ENCODE measurements at places on chromosomes 6 and 20.

- DNase-seq = no peak
Observed at GRCh38 chr6:159168536-159169192, 536 bp upstream of the FNDC1 start.

DNA sequence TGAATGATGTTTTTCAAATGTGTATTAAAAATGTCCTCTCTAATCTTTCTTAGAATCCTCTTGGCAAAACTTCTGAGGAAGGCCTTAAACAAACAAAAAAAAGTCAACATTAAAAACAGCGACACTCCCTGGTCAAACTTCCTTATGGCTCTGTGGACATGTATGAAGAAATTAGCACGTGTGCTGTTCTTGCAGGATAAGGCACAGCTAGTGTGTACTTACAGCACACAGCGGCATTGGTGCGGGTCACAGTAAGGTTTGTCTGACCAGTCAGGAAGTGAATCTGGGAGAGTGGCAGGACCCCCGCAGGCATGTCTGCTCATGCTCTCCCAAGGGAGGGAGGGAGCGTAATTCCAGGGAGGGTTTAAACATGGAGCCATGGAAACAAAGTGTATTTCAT lies 38.8 kb downstream of the SLC22A1 start:
- no peak for DNase-seq

- no peak for DNase-seq
Observed at GRCh38 chr6:135853227-135853626, 1.7 kb downstream of the PDE7B start.

GRCh38 chr6:126891158-126891557 lies 227.3 kb upstream of the RSPO3 start:
- DNase-seq = no peak

GRCh38 chr6:85669735-85670194 lies 27.1 kb upstream of the SYNCRIP start:
- DNase-seq = peak; percentile 26

DNA sequence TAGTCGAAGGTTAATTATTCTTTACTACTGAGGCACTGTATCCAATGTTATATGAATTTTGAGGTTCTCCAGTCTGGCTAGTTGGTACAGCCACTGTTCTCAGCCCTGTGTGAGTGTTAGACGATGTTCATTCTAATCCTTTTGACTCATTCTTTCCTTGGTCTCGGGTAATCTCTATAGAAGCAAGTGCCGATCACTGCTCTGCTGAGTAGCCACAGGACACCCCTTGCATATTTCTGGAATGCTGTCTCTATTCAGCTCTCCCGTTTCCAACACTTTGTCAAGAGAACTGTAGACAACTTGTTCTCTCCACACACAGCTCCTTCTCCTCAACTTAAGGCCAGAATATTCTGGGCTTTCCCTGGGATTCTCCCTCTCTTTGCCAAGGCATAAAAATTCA lies 42.4 kb upstream of the PLCB1 start:
- no peak for DNase-seq

DNA sequence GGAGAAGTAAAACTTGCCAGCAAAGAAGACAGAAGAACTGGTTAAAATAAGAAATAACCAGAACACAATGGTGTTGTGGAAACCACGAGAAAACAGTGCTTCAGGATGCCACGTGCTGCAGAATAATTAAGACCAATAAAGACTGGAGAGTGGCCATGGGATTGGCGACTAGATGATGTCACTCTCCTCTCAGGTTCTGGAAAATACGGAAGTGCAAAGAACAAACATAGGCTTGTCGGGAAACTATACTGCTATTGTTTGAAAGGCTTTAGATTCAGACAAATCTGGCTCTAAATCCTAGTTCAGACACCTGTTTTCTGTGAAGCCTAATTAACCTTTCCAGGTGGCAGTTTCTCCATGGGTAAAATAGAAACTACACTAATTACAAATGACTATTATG lies 138.4 kb upstream of the STXBP5 start:
- no peak for DNase-seq

DNA sequence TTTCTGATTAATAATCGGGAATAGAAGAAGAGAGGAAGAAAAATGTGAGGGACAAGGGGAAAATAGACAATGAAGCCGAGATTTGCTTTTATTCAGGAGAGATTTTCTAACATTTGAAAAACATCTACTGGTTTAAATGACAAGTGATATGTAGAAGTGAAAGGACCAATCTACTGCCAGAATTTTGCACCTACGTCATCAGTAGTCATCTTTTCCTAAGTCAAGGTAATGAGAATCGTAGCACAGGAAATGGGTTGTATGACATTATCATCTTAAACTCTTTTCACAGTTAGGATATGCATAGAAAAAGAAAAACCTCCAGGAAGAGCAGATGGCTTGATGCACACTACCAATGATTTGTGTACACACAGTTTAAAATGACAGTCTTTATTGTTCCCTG lies 45.3 kb upstream of the RAB32 start:
- DNase-seq = no peak

- no peak for DNase-seq
Observed at GRCh38 chr6:124512431-124512830, 449.8 kb upstream of the RNF217 start.

GRCh38 chr20:23612396-23612795 lies 6.7 kb upstream of the CST9 start:
- DNase-seq = no peak

DNA sequence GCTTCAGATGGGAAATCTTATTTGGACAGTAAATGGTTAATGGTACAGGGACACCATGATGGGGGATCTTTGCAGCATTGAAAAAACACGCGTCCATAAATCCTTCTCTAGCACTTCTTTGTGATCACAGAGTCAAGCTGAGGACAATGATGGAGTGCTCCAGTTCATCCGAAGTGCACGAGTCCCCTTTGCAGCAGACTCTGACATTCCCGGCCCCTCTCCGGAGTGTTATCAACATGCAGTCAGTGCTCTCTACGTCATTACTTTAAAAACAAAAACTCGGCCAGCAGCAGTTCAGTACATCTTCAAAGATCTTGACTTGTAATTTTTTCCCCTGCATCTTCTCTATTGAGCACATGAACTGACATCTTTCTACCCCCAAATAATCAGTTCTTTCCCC lies 185.5 kb upstream of the AKAP12 start:
- DNase-seq = no peak

GRCh38 chr6:45420909-45421708 lies 43.4 kb upstream of the SUPT3H start:
- no peak for DNase-seq

GRCh38 chr6:69774740-69775584 lies 21.8 kb downstream of the LMBRD1 start:
- DNase-seq = no peak

DNA sequence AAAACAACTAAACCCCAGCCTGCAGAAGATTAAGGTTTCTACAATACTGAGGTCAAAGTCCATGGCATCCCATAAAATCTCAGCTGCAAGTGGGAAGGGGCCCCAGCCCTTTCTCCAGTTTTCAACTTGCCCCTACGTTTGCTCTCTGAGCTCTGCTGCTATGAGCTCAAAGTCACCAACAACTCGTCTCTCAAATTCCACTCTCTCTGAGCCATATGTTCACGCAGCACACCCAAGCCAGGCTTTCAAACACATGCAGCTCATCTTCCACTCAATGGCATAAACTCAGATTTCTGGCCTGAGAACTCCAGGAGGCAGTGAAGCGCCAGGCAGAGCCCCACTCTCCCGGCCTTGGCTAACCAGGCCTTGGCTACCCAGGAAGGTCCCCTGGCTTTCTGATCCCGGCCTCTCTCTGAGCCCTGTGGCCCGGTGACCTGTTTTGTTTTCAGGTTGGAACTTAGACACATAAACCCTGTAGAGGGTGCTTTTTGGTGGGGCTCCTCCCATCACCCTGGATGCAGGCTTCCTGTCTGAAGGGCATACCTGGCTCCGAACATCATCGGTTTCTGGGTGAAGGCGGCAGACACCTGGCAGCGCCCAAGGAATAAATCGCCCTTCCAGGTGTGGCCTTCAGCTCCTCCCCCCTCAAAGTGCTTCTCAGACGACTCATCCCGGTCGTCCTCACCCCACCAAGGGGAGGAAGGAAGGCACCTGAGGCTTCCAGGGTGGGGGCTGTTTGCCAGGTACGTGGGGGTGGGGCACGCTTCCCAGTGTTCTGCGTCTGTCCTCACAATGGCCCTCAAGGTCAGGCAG lies 12.4 kb downstream of the SLC22A23 start:
- DNase-seq = no peak

DNA sequence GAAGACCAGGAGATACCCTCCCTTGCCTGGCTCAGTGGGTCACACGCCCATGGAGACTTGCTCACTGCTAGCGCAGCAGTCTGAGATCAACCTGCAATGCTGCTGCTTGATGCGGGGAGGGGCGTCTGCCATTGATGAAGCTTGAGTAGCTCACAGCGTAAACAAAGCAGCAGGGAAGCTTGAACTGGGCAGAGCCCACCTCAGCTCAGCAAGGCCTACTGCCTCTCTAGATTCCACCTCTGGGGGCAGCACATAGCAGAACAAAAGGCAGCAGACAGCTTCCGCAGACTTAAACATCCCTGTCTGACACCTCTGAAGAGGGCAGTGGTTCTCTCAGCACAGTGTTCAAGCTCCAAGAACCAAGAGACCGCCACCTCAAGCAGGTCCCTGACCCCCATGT lies 271.3 kb downstream of the ESR1 start:
- no peak for DNase-seq

- DNase-seq = no peak
Observed at GRCh38 chr6:75788894-75789293, 39.9 kb downstream of the MYO6 start.

GRCh38 chr6:130282234-130282995 lies 59.7 kb upstream of the SAMD3 start:
- no peak for DNase-seq

GRCh38 chr6:91538622-91539021 lies 951.8 kb upstream of the MAP3K7 start:
- no peak for DNase-seq

- no peak for DNase-seq
Observed at GRCh38 chr6:53240139-53240538, 91.5 kb upstream of the GCM1 start.

DNA sequence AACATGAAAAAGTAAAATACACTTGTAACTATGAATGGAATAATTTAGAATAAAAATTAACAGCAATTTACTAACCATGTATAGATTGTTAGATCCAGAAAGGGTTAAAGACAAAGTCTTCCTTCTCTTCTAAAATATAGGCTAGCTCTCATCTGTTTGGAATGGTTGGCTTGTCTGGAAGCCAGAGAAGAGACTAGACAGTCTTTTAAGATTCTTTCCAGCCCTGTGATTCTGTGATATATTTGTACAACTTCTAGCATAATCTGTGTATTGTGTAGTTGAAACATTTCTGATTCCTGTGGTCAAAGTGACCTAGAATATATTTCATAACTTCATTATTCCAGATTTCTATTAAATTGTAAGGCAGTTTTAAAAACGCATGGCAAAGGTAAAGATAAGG lies 196.6 kb downstream of the UST start:
- DNase-seq = no peak

DNA sequence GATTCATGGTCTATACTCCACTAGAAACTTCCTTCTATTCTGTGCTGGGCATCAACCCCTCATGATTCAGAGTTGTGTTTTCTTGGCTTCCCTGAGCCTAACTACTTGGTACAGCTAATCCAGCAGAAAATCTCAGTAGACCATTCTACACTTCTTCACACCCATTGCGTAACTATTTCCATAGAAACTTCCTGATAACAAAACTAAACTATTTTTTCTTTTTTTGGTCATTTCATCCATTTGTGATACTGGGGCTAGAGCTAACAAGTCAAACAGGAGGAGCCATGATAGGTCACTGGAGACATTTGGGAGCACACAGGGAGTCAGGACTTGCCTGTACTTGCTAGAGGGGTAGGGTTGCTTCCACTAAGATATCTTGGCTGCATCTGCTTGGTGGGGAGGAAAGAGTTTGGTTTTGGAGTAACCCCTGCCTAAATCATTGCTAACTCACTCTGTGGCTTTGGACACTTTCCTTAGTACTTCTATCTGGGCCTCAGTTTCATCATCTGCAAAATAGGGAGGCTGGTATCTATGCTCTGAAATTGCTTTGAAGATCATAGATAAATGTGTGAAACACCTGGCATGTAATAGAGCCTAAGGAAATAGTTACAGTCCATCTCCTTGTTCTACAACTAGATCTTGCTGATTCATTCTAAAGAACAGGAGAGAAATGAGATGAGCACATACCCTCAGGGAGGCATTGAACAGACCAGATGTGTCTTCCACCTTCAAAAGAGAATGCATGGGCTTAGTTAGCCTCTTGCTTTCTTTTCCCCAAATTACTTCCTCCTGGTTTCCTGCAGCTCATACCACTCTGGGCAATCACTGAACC lies 127.9 kb upstream of the ADGRF1 start:
- no peak for DNase-seq

DNA sequence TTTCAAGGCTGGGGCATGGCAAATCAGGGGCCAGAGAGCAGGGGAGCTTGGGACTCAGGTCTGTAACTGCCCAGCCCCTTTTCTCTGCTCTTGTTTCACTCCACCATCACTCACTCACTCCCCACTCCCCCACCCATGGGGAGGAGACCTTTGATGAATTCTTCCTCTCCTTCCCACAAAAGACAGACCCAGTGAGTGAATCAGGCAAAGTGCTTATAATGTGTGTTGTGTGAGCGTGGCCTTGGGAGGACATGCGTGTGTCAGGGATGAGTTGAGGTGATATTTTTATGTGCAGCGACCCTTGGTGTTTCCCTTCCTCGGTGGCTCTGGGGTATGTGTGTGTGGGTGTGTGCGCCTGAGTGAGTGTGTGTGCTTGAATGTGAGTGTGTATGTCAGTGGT lies 1.0 kb upstream of the CUL9 start:
- no peak for DNase-seq

DNA sequence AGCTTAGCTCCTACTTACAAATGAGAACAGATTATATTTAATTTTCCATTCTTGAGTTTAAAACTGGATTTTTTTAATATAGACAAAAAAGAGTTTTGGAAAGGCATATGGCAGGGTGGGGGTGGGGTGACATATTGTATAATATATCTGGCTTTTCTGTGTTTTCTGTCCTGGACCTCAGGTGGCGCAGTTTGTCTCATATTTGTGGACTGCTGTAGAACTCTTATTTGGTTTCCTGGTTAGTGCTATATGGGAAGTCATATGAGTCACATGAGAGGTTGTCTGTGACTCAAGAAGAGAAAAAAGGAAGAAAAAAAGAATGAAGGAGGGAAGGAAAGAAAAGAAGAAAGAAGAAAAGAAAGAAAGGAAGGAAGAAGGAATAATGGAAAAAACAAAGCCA lies 131.8 kb downstream of the CLVS2 start:
- DNase-seq = no peak

GRCh38 chr6:142210606-142211005 lies 63.5 kb downstream of the VTA1 start:
- no peak for DNase-seq

DNA sequence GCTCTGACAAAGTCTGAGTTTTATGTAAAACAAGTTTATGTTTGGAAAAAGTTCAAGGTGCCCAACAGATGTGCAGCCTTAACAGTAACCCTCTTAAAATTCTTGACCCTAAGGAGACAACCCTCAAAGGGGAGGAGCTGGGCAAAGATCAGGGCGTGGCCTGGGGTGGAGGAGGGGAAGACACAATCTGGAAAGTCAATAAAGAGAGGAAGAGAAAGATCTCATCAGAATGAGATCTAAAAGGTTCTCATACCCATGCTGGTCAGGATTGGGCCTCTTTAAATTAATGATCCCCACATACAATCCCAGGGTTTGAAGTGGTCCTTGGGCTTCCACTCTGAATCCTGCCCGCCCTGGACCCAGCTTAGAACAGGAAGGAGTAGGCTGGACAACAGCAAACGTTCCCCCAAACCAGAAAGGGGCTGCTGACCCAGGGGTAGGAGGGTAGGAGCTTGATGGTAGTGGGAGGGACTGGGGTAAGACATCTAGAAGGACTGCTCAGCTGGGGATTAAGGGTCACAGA lies 33.0 kb downstream of the FOXP4 start:
- no peak for DNase-seq

Data from CD4-positive, alpha-beta T cell (primary cell).